CMK (cell line): ENCODE measurements at places on chromosomes 7 and 10.
A peak's percentile ranks its signal among the peaks of the same experiment; 100 is the strongest.

- peak; percentile 98 for DNase-seq
Measured at GRCh38 chr10:79178614-79179163, 109.9 kb downstream of the ZMIZ1 start.

DNA sequence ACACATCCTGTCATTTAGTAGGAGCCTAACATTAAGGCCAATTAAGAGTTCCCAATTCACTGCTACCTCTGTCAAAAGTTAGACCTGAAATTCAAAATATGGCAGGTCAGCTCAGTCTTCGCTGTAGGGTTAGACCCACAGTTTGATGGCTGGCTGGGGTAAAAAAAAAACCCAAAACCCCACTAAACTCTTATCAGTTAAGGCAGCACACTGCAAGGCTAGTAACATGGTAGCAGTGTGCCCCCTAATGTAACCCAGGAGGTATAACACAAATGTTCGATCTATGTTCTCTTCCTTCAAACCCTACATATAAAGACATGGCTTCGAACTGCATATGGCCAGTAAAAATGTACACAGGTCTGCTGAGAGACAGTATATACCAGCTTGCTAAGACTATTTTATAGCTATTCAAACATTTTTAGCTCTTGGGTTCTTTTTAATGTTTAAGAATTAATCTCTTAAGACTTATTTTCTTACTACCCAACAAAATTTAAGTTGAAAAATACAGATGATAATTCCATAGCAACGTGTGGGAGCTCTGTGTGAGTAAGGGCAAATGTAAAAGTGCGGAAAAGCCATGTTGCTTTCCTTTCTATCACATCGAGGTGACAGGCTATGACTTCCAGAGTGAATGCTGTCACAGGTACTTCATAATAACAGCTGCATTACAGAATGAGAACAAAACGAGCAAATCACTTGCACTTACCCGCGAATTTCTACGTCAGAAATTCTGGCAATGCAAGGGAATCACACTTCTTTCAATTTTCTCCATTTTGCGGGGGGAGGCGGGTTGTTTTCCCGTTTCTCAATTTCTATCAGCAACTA lies 168.4 kb upstream of the IMMP2L start:
- no peak for DNase-seq

- DNase-seq: no peak
Measured at GRCh38 chr7:105222953-105223352, 165.8 kb downstream of the SRPK2 start.

DNA sequence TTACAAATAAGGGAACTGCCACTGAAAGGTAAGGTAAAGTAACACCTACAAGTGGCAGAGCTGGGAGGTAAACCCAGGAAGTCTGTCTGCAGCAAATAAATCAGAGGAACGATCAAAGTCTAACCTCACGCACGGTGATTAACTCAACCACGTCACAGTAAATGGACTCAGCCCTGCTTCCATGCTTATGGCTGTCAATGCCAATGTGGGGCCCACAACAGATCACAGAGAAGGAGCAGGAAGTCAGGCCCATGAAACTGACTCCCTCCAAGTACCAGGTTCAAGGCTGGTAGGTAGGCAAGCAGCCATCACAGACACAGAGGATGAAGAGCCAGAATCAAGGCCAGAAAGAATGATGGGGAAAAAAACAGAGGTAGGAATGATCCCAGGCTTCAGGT lies 38.0 kb upstream of the ACSL5 start:
- DNase-seq: no peak

- peak; percentile 17 for DNase-seq
Measured at GRCh38 chr7:142438235-142438922, 180.5 kb upstream of the PRSS58 start.
